ENCODE measurements at places on chromosomes 3 and 15.

DNA sequence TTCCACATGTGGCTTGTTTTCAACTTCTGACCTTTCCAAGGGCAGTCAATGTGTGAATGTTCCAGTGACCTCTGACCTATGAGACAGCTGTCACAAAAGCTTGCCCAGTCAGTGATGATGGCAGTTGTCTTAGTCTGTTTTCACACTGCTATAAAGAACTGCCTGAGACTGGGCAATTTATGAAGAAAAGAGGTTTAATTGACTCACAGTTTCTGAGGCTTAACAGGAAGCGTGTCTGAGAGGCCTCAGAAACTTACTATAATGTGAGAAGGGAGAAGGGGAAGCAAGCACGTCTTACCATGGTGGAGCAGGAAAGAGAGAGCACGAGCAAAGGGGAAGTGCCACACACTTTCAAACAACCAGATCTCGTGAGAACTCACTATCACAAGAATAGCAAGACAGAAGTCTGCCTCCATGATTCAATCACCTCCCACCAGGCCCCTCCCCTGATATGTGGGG lies 95.6 kb downstream of the ECT2 start:
- no peak for DNase-seq

- no peak for DNase-seq
Measured at GRCh38 chr3:25686766-25687165, 22.1 kb upstream of the TOP2B start.

DNA sequence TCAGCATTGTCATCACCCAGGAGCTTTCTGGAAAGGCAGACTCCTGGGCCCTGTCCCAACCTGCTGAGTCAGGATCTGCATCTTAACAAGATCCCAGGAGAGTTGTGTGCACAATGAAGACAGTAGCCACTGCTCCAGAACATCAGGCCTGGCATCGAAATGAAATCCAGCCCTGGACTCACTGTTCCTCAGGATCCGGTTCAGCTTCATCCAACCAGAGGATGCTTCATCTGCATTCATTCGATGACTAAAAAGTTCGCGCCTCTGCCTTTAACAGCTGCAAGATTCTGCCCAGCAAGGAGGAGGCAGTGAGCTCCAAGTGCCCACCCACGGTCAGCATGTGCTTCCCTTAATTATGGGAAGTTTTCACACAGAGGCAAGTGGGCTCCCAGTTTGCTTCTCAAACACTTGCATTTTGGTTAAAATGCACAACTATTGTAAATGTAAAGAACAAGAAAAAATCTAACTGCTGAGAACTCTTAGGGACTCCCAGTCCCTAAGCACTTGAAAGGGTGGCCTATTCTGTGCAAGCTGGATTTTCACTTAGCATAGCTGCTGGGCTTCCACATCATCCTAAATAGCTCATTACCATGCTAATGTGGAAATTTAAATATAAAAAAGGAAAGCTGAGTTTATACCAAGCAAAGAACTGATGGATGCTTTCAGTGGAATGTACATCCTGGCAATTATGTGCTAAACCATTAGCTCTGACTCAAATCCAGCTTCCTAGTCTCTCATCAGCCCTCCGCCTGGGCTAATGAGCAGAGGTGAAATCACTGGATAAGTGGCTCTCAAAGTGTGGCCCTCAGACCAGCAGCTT lies 25.5 kb upstream of the ESYT3 start:
- DNase-seq: no peak

- no peak for DNase-seq
Measured at GRCh38 chr15:76588811-76589747, 252.5 kb downstream of the ISL2 start.

- DNase-seq: no peak
Measured at GRCh38 chr15:77034695-77035489, 36.0 kb downstream of the TSPAN3 start.

- no peak for DNase-seq
Measured at GRCh38 chr3:138941259-138941885, 5.6 kb downstream of the FOXL2 start.

GRCh38 chr15:70566047-70566835 lies 197.1 kb downstream of the UACA start:
- no peak for DNase-seq

DNA sequence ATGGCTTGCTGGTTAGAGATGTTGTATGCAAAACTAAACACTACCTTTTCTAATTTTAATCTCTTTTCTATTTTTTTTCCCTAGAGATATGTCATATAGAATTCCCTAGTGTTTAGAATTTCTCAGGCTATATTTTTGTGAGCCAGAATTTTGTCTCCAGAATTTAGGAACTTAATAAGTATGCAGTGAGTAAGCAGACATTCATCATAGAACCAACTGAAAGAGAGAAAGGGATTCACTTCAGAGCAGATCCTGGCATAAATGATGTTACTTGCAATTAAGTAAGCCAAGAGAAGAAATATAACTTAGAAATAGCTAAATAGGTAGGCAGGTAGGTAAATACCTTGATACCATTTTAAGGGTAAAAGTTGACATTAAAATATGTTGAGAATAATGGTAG lies 288.9 kb downstream of the ZNF385D start:
- no peak for DNase-seq

GRCh38 chr3:149881879-149882278 lies 68.9 kb downstream of the RNF13 start:
- no peak for DNase-seq

- DNase-seq: no peak
Measured at GRCh38 chr3:108062051-108062450, 28.8 kb downstream of the CD47 start.

DNA sequence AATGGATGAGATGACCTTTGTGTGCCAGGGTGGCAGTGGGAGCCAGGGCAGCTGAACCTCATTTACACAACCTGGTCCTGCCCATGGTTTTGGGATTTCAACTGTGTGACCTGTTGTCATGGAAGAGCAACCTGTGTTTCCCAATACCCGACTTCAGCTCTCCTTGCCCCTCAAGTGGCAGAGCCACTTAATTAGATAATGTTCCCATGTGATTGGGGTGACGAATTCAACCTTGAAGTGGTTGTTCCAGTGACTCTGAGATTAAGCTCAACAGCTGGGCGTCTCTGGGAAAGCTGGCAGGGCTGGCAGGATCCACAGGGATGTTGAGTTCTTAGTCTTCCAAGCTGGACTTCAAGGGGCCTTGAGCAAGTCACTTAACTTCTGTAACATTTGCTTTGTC lies 71.0 kb downstream of the THSD4 start:
- DNase-seq: no peak

GRCh38 chr15:43941555-43941954 lies 114.8 kb downstream of the WDR76 start:
- DNase-seq: no peak

DNA sequence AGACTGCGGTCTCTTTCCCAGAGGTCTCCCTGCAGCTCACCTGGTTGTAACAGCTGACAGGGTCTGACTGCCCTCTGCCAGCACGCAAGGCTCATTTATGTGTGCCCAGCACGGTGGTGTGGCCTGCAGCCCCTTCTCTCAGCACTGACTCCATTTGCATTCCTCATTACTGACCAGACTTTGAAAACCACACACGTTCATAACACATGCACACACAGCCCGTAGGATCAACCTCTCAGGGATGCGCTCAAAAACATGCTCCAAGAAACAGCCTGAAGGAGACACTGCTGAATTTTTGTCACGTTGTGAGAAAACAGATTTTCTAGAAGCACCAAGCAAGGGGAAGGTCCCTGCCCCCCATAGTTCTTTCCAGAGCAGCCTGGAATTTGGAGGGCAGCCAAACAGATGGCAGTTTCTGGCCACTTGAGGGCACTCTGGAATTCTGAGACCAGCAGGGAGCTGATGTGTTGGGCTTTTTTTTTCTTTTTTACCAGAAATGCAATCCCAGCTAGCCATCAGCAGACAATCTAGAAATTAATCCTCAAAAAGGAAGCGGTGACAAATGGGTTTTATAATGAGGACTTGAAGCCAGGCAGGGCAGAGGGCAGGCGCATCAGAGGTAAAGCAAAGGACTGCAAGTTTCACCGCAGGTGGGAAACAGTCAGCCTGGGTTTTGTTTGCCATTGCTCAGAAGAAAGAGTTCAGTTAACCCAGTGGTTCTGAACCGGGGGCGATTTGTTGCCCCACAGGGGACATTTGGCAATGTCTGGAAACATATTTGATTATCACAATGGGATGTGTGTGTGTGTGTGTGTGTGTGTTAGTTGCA lies 170.5 kb upstream of the PROK2 start:
- no peak for DNase-seq

DNA sequence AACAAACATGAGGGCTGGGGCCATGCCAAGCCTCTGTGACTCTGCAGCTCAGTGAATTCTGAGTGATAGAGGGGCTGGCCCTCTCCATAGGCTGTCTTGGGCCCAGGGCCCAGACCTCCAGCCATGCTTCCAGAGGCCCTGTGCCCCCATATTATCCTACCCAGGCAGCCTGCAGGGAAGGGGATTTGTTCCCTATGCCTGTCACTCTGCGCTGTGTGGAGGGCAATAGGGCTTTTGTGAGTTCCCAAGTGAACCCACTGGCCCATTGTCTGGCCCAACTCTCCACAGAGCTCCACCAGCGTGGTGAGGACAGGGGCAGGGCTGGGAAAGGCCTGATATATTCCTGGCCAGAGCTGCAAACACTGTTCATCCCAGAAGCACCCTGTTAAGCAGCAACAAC lies 113.2 kb downstream of the EPHB1 start:
- DNase-seq: no peak
